ENCODE measurements at places on chromosomes 11 and 22.

GRCh38 chr11:32297611-32298011 lies 137.7 kb downstream of the WT1 start:
- DNase-seq, result peak; percentile 71

- no peak for DNase-seq
These were observed 48.8 kb upstream of the PICALM start for GRCh38 chr11:86117712-86118063.

- DNase-seq, result no peak
These were observed 149.6 kb downstream of the CWF19L2 start for GRCh38 chr11:107307991-107308390.

DNA sequence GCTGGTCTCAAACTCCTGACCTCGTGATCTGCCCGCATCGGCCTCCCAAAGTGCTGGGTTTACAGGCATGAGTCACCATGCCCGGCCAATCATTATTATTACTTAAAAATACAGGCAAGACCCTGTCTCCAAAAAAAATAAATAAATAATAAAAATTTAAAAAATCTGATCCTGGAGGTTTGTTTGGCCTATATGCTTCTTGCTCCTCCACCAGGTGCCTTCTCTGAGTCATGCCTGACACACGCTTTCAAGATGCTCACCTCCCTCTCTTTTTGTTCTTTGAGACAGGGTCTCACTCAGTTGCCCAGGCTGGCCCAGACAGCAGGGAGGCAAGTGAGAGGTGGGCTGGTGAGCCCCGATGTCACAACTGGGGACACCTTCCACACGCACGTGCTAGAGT lies 13.5 kb downstream of the ZC3H7B start:
- DNase-seq, result no peak

GRCh38 chr11:47467357-47467756 lies 18.4 kb upstream of the RAPSN start:
- no peak for DNase-seq

DNA sequence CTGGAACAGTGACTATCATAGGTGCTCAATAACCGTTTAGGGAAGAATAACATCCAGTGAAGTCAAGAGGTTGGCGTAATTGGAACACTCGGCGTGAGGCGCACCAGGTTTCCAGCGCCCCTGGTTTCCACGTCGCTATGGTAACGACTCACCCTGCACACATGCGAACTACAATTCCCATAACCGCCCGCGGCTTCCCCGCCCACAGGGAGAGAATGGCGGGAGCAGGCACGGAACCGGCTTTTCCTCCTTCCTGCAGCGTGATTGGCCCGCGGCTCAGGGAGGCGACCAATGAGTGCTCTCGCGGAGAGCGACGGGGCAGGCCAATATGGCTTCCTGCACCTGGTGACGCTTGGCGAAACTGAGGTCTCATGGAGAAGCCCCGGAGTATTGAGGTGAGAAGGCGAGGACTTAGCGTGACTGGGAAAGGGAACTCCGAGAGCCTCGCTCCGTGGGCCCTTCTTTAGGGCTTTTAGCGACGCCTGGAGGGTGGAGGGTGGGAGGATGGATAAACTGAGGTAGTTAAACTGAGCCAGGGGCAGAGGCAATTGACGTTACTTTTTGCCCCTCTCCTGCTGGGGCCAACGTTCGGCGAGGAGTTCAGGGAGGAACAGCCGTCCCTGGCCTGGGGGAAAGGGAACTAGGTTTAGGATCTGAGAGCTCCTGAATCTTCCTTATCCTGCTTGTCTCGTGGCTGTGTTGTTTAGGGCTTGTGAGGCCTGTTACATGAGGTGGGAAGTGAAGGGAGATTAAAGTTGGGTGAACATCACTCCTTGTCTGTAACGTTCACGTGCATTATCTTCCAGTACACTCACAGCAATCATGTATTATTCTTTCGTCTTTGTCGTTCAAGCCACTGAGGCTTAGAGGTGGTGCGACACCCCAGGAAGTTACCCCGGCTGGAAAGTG lies at the start of gene L3MBTL2:
Gene L3MBTL2 (plus strand): TSS at position 321 of the 909 bp plus-strand sequence. CDS start 51 bp downstream, at position 372.
- DNase-seq, result peak; percentile 96

DNA sequence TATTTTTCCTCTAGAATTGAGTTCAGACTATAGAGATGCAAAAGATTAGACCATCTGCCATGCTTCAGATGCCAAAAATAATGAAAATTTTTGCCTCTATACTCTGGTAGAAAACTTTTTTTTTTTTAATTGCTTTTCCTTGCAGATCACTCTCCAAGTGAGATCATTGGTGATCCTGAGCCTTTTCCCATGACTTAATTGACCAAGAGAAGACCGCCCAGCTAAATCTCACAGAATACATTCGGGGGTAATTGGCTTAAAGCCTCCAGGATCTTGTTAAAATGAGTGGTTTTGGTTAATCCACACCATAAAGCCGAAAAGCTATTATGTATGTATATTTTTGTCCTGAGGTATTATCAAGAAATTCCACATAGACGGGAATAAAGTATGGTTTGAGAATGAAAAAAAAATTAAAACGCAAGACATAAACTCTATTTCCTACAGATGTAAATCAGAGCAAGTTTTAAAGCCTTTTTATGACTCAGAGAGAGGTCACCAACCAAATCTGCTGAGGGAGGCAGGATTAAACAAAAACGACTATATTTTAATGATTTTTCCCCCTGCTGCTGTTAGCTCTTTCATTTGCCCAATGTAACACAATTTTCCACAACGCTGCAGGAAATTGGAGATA lies 64.0 kb downstream of the PARVA start:
- DNase-seq, result no peak

- no peak for DNase-seq
These were observed 253.7 kb downstream of the AASDHPPT start for GRCh38 chr11:106331176-106331575.

GRCh38 chr11:2775626-2776350 lies 76.0 kb upstream of the KCNQ1OT1 start:
- DNase-seq, result no peak

DNA sequence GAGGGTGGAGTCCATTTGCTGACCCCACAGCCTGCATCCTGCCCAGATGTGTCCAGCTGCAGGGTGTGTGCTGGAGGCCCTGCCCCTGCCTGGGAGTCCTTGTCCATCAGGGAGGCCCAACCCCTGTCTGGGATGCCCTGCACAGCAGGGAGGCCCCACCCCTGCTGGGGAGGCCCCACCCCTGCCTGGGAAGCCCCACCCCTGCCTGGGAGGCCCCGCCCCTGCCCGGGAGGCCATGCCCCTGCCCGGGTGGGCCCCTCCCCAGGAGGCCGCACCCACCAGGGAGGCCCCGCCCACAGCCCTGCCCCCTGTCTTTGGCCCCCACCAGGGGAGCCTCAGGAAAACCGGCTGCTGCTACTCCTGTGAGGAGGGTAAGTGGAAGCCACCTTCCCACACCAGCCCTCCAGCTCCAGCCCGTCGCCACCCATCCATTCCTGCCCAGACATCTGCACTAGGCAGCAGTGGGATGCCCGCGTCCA lies 37.2 kb downstream of the MUC5B start:
- no peak for DNase-seq

DNA sequence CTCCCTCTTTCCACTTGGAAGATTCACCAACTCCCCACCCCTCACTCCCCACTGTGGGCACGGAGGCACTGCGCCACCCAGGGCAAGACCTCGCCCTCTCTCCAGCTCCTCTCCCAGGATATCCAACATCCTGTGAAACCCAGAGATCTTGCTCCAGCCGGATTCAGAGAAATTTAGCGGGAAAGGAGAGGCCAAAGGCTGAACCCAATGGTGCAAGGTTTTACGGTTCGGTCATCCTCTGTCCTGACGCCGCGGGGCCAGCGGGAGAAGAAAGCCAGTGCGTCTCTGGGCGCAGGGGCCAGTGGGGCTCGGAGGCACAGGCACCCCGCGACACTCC lies 397 bp upstream of the CD44 start:
- no peak for DNase-seq

DNA sequence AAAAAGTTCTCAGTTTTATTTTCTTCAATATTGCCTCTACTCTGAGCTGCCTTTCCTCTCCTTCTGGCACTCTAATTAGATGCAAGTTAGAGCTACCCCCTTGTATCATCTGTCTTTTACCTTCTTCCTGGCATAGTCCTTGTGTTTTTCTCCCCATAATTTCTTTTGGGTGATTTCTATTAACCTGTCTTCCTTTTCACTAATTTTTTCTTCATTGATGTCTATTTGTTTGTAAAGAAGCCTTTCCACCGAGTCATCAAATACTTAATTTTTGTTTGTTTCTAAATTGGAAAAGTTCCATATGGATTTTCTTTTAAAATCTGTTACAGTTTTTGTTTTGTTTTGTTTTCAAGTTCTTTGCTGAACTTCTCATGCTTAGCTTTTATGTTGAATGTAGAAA lies 558.1 kb downstream of the TBC1D22A start:
- no peak for DNase-seq

DNA sequence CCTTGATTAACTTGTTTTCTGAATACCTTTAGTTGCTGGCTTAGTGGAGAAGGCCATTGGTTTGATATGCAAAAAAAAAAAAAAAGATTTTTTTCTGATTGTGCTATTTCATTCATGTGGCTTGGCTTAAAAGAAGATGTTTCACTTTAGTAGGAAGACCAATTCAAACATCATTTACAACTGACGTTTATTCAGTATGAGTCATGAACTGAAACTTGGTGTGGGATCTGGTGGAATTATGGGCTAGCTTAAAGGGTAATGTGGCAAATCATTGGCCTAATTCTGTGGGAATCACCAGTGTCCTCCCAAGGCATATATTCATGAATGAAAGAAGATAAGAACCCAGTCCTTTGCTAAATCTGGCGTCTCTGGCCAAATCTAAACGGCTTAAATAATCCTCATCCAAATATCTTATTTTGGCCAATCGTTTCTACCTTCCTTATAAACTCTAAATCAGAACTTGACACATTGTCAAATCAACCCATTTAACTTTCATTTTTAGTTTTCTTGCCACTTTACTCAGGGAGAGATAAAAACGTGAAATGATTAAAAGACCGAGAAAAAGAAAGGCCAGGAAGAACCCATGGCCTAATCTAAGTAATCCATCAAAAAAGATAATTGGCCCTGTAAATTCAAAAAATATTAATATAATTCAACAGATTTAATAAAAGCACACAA lies 77.0 kb downstream of the DDIAS start:
- no peak for DNase-seq

GRCh38 chr11:9687711-9688477 lies 24.0 kb downstream of the SWAP70 start:
- DNase-seq, result no peak

GRCh38 chr11:9507277-9507580 lies 46.4 kb downstream of the ZNF143 start:
- no peak for DNase-seq

DNA sequence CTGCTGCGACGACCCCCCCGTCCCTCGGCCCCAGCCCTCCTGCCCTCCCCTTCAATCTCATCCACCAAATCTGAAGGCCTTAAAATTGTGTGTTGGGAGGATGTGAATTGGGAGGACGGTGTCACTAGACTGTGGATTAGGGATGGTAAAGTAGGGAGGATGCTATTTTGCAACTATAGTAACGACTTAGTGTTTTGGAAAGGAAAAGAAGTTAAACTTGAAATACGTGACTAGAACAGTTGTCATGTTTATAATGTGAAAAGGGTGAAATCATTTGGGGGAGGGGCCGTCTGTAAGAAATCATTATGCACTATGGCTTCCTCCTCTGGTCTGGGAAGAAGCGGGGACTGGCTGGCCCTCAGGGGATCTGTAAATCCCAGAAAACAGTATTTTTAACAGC lies 43.4 kb upstream of the NNMT start:
- no peak for DNase-seq

DNA sequence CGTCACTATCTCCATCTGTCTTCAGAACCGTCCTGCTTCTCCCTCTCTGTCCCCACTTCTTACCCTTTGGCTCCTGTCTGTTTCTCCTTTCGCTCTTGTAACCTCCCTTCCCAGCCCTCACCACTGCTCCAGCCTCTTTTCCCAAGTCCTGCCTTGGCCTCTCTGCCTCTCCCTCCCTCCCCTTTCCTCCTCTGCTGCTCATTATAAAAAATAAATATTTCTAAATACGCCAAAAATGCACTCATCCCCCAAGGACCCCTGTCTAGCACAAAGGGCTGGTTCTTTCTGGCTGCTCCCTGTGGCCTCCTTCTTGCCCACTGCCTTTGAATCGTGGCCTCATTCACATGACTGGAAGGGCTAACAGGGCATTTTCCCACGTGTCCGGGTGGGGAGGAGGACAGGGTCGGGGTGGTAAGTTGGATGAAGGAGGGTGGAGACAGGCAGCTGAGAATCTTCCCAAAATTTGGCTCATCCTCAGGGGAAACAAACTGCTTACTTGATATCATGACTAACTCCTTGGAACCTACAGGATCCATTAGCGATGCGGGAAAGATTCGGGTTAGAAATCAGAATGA lies 26.4 kb upstream of the OAF start:
- DNase-seq, result no peak

GRCh38 chr22:19291218-19291579 lies 320 bp downstream of the CLTCL1 start:
- DNase-seq, result peak; percentile 9

- DNase-seq, result no peak
These were observed 1408.8 kb downstream of the BRD1 start for GRCh38 chr22:48418831-48419230.

GRCh38 chr11:44917741-44918140 lies 32.9 kb downstream of the TP53I11 start:
- no peak for DNase-seq

- peak; percentile 62 for DNase-seq
These were observed 3.0 kb downstream of the C11orf68 start for GRCh38 chr11:65915821-65916251.

- DNase-seq, result no peak
These were observed 61.7 kb upstream of the FGF3 start for GRCh38 chr11:69880826-69881445.

- no peak for DNase-seq
These were observed 25.4 kb upstream of the SORL1 start for GRCh38 chr11:121426476-121427399.

DNA sequence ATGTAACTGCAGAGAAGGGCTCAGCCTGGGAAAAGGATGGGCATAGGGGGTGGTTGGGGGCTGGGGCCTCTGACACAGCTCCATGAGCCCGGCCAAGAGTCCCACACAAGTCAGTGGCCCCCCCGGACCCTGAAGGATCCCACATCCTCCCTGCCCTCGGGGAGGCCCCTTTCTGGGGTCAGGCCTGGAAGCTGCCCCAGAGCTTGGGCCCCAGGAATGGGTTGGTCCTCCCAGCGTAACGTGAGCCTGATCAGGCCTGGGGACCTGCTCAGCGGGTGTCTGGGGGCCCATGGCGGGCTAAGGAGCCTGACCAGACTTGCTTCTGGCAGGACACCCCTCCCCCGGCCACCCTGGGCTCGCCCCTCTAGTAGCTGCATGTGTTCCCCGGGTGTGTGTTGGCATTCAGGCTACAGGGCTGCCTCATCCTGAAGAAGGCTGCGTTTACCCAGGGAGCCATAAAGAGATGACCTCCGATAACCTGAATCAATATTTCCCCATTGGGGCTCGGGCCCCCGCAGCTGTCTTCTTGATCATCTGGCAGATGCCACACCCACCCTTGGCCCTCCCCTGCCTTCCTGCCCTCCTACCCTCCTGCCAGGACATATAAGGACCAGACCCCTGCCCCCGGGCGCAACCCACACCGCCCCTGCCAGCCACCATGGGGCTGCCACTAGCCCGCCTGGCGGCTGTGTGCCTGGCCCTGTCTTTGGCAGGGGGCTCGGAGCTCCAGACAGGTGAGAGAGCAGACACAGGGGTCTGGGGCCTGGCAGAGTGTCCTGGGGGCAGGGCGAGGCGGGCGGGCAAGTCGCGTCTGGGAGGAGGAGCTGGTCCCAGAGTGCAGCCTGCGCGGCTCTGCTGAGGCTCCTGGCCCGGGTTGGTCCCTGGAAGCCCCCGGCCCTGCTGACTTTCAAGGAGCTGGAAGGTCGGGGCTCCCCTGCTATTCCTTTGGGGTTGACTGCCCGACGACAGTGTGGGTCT lies at the start of gene MUC2:
Gene MUC2 (plus strand): TSS at position 631 of the 978 bp plus-strand sequence.
- DNase-seq, result peak; percentile 11

- DNase-seq, result no peak
These were observed 1020.1 kb downstream of the TBC1D22A start for GRCh38 chr22:47782328-47783075.

- DNase-seq, result no peak
These were observed 232.7 kb downstream of the TENM4 start for GRCh38 chr11:79208126-79208525.
